ENCODE measurements at places on chromosomes 7 and 10.

GRCh38 chr7:81776948-81777630 lies 7.2 kb upstream of the HGF start:
- no peak for DNase-seq

GRCh38 chr7:131072505-131073091 lies 255.1 kb upstream of the MKLN1 start:
- DNase-seq, result no peak

GRCh38 chr10:122379537-122379936 lies 5.0 kb downstream of the PLEKHA1 start:
- DNase-seq, result no peak

DNA sequence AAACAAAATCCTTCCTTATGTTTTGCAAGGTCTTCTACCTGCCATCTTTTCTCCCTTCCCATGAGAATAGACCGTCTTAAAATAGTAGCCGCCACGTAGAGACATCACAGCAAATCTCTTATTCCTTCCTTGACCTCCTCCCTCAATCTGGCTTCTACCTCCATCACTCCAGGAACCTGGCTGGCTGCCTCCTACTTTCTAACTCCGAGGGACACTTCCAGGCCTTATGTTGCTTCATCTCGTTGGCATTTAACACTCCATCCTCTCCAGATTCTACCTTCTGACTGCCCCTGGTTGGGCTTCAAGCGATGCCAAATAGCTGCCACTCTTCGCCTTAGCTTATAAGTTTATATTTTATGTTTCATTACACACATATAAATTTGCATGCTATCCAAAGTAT lies 26.4 kb upstream of the CALN1 start:
- DNase-seq, result no peak

GRCh38 chr10:76091926-76092325 lies 660.5 kb downstream of the LRMDA start:
- no peak for DNase-seq

- no peak for DNase-seq
Measured at GRCh38 chr10:133142523-133143199, 17.4 kb upstream of the KNDC1 start.

GRCh38 chr7:1176891-1177373 lies 16.9 kb upstream of the ZFAND2A start:
- DNase-seq, result no peak

GRCh38 chr7:100801833-100802568 lies 25.3 kb downstream of the EPHB4 start:
- DNase-seq, result no peak

DNA sequence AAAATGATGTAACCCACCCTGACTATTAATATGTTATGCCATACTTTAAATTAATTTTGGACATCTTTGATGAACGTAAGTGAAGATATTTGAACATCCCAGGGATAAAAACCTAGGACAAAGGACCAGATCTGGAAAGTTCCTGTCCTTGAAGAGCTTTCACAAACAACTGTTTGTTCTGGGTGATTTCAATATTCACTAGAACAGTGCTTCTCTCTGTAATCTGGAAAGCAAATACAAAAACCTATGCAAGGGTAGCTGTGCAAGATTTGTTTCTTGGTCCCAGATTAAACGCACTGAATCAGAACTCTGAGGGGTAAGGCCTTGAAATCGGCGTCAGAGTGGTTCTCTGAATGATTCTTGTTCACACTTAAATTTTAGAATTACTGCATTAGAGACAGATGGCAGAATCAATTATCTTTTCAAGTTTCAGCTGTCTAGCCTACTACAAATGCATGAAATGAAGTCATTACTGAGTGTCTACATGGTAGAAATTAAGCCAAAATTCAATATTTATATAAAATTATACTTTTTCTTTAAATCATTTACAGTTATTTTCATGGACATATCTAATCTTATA lies 69.6 kb upstream of the CSTF2T start:
- DNase-seq, result no peak

- DNase-seq, result peak; percentile 21
Measured at GRCh38 chr10:102919246-102919959, 1.3 kb downstream of the CNNM2 start.

DNA sequence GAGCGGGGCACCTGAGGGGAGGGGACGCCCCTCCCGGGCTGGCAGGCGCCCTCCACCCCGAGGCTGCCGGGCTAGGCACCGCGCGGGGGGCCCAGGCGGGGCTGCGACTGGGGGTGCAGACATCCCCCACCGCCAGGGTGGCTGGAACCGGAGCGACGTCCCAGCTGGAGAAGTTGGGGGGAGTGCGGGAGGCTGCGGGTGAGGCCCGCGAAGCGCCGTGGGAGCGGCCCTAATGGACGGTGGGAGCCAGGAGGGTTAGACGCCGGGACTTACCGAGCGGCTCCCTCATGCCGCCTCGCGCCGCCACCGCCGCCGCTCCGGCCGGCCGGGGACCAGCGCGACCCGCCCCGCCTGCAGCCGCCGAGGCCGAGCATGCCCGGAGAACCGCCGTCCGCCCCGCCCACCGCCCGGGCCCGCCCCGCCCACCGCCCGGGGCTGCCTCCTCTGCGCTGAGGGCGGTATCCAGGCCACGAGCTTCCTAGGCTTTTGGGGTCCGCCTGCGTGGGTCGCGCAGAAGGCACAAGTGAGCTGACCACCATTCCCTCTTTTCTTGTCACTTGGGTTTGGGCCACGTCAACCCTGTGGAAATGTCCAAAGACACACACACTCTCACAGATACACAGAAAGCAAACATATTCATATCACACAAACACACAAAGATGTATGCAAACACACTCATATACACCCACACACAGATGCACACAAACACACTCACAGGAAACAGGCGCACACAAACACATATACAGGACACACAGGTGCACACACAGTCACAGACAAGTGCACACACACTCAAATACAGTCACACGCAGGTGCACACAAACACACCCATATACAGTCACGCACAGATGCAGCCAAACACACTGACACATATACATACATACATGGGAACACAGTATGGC lies at the start of gene JCAD:
Gene JCAD, minus strand, starts transcription at position 378 of the 899 bp plus-strand sequence. CDS start 11,774 bp downstream, outside the sequence.
- DNase-seq, result peak; percentile 8

GRCh38 chr10:123568751-123569150 lies 97.4 kb upstream of the GPR26 start:
- no peak for DNase-seq

DNA sequence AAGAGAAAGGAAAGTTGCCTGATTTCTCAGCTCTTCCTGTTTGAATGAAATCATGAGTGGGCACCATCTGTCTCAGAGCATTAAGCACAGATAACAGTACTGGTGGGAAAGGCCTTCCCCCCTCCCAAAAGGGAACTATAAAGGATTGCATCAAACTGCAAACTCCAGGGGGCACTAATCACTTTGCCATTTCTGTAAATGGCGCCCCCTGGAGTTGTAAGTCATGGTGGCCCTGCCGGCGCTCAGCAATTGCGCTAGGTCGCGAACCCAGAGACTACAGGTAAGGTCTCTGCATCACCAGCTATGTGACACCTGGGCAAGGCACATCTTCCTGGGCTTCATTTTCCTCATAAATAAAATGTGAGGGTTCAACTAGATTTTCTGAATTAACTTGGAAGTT lies 11.1 kb downstream of the LRRC4 start:
- no peak for DNase-seq

DNA sequence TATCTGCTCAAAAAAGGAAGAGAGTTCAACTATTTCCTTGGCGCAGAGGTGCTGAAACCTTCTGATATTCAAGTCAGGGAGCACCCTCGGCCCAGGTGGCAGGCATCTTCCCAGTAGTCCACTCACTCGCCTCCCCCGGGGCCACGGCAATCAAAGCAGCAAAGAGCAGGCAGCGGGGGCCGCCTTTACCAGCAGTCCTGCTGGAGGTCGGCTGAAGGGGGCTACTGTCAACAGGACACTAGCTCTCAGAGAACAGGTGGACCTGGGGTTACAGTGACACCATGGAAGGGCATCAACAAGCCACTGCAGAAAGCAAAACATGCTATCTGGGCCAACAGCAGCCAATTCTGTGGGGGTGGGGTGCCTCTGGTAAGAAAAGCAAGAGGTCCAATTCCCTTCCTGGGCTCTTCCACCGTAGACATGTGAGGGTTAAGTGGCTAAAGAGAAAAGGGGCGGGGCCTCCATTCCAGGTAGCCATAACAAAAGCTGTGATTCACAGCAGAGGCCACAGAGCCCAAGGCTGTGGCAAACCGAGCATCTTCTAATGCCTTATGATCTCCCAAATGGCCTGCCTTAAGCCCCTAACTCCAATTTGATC lies 9.4 kb downstream of the FZD9 start:
- DNase-seq, result no peak

GRCh38 chr7:30389791-30390190 lies 88.8 kb downstream of the NOD1 start:
- DNase-seq, result no peak

DNA sequence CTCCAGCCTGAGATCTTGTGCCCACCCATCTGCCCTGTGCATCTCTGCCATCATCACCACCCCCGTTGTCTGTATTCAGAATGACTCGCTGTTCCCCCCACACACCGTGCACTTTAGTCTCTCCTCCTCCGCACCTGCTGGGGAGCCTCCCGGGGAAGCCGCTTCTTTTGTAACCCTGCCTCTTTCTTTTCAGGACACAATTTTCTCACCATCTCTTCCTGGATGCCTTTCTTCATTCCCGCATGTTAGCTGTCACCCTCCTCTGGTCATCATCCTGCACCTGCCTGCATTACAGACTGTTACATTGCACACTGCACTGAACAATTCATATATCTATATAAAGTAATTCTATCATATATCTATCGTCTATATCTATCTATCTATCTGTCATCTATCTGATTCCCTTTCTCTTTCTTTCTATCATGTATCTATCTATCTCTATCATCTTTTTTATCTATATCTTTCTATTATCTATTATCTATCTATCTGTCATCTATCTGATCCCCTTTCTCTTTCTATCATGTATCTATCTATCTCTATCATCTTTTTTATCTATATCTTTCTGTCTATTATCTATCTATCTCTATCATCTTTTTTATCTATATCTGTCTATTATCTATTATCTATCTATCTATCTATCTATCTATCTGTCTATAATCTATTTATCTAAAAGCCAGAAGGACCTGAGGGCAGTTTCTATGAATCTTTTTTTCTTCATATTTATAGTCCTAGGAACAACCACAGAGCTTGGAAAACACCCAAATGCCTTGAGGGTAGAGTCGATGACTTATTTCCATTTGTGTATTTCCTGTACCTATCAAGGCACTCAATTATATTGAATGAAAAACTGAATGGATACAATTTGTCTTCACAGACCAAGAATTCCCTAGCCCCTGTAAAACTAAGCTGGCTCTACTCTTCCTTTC lies 642.5 kb downstream of the ACTR3B start:
- no peak for DNase-seq

GRCh38 chr7:80473751-80474150 lies 38.1 kb downstream of the GNAT3 start:
- no peak for DNase-seq

DNA sequence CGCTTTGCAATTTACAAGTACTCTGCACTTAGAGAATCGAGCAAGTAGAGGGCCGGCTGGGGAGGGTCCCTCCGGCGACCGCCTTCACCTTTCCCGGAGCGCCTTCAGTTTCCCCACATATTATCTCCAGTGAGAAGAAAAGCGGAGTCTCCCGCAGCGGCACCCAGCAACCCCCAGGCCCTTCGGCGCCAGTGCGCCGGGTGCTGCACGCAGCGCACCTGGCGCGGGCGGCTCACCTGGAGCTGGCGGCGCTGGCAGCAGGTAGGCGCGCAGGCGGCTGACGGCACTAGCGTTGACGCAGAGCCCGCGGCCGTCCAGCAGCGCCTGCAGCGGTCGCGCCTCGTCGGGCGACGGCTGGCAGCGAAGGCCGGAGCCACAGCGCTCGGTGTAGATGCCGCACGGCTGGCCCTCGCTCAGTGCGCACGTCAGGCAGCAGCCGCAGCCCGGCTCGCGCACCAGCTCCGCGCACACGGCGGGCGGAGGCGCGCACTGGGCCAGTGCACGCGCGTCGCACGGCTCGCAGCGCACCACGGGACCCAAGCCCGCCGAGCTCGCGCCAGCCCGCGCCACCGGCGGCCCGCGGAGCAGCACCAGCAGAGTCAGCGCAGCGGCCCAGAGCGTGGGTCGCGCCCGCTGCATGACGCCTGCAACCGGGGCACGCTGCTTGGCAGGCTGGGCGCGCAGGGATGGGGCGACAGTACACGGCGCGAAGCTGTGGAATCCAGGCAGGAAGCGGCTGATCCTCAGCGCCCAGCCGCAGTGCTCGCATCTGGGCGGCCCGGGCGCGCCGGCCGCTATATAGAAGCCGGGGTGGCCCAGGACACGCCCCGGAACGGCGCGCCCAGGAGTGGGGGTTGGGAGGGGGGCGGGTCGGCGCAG lies at the start of gene IGFBP3:
Gene IGFBP3, minus strand, starts transcription at position 771 of the 879 bp plus-strand sequence. Its CDS starts 132 bp downstream, at position 639.
- peak; percentile 48 for DNase-seq

- no peak for DNase-seq
Measured at GRCh38 chr10:11742009-11742778, at the start of gene ECHDC3. ECHDC3 (plus strand) TSS chr10:11742382; CDS start chr10:11742577, 195 bp downstream.

DNA sequence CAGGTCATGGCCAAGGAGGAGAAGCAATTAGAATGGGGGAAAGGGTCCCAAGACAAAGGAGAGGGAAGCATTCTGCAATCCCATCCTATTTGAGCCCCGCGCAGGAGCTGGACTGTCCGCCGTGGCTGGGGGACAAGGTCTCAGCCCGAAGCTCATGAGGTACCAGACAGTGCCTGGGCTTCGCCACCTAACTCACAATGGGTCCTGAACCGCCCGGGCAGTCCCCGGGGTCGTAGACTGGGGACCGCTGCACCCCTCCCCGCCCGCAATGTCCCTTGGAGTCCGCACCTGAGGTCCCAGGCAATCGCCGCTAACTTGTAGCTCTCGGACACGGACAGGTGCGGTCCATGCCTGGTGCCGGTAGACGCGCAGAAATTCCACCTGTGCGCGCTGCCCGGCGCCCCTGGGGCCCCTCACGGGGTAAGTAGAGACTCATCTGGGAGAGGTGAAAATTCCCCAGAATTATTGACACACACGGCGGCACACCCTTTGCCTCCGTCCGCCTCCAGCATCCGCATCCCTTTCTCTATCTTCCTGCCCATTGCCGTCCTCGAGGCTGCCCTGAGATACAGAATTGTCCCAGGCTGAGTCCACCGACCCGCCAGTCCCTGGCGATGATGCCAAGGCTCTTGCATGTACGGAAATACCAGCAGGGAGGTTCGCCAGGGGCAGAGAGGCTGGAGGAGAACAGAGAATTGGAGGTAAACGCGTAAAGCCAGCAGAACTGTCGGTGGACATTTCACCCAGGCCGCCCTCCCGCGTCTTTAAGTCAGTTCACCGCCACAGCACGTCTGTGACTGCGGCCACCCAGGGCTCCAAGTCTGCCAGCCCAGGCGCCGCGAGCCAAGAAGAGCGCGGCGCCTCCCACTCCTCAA lies 1.8 kb downstream of the CHRM2 start:
- DNase-seq, result no peak

- DNase-seq, result no peak
Measured at GRCh38 chr7:120802751-120803150, 55.2 kb downstream of the TSPAN12 start.

DNA sequence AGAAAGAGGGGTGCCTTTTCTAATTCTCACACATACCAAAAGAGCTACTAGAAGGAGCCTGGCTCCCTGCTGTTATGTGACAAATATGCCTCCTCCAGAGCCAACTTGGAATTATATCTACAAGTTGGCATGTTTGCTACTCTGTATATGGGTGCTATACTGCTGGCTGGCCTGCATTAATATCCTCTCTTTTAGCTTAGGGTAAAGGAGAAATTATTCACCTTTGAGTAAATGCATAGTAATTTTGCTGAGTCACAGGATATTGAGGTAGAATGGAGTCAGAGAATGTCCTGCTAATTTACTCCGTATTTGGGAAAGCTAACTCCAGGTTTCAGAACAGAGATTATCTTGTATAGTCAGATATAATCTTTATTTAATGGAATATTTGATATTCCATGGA lies 24.2 kb upstream of the LIPN start:
- DNase-seq, result no peak
